ENCODE measurements at places on chromosomes 5 and 9.

DNA sequence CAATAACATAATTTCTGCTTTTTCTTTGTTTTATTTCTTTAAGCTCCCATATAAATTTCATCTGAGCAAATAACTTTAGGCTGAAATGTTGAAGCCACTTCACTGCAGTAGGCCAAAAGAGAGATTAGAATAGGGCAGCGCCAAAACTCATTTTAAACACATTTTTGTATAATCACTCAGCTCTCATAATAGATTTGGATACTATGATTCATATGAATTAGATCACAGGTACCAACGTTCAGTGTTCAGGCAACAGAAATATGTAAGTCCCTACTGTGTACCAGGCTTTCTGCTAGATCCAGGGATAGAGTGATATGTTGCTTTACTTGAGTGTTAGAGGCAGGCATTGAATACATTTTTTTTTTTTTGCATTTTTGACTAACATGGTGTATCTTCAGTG lies 370.5 kb downstream of the PTPRD start:
- no peak for DNase-seq

GRCh38 chr9:94101162-94101853 lies 17.0 kb downstream of the PTPDC1 start:
- no peak for DNase-seq

DNA sequence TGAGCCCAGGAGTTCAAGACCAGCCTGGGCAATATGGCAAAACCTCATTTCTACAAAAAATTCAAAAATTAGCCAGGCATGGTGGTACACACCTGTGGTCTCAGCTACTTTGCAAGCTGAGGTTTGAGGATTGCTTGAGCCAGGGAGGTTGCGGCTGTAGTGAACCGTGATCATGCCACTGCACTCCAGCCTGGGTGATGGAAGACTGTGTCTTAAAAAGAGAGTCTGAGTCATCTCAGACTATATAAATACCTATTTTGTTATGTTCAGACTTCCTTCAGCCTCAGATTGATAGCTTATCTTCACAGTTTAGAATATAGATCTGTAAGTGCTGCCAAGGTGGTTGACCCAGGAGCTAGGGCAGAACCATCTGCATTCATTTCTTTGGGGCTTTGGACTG lies 1.6 kb upstream of the PAIP2 start:
- DNase-seq: no peak

DNA sequence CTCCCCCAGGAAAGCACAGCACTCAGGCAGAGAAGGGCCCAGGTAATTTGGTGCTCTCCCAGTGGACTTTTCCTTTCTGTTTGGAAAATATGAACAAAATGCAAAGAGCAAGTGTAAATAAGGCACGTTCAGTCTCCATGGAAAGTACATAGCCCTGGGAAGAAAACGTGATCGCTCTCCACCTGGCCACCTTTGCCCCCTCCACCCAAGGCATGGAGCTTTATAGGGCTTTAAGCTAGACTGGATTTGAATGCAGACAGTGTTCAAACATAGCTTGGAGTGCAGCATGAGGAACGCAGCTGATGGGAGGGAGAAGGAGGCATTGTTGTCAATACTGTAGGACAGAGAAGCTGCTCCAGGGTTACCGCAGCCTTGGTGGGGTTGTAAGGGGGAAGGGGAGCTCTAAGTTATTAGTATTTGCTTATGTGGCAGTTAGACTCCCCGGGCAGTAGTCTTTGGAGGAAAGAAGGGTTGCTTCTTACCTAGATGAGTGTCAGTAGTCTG lies 500.2 kb downstream of the SPOCK1 start:
- no peak for DNase-seq

DNA sequence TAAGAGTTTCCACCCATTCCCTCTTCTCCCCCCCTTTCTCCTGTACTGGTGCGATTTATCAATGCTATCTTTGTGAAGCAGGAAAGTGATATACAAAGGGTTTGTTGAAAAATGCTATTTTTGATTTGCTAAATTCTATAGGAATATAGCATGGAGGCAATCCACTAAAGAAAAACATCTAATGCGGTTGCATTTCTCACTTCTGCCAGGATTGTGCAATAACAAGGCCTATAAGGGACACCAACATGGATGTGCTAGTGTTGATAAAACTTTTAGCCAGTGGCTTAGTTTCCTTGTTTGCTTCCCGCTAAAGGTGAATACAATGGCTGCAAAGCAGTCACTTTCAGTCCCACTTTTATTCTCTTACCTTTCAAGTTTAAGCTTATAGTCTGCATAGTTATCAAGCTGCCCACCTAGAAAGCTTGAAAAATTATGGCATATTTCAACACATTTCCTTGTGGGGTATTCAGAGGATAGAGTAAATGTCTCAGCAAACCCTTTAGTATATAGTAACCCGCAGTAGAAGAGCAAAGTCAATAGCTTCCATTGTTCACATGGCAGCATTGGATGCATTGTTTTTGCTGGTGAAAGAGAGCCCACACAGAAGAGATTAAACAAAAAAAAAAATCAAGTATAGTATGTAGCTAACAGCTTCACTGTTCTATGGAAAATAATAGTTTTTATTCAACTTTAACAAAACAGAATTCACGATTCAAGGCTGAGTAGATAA lies 674.6 kb upstream of the SEMA6A start:
- DNase-seq: no peak

GRCh38 chr9:124820698-124821623 lies 32.3 kb upstream of the WDR38 start:
- DNase-seq: no peak

Data from NCI-H187 (cell line).